ENCODE measurements at places on chromosomes 12 and 14.

GRCh38 chr12:121246893-121247557, 37.1 kb downstream of the P2RX4 start:
- no peak for DNase-seq

GRCh38 chr14:72270147-72270727, 338.0 kb downstream of the RGS6 start:
- DNase-seq: no peak

DNA sequence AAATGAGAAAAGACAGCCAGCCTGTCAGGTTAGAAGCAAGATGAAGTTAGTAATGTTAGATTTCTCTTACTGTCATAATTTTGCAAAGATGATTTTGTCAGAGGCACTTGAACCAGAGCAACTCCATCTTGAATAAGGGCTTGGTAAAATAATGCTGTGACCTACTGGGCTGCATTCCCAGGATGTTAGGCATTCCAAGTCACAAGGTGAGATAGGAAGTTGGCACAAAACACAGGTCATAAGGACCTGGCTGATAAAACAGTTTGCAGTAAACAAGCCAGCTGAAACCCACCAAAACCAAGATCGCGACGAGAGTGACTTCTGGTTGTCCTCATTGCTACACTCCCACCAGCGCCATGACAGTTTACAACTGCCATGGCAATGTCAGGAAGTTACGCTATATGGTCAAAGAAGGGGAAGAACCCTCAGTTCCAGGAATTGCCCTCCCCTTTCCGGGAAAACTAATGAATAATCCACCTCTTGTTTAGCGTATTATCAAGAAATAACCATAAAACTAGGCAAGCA, 1313.5 kb upstream of the TMEM132C start:
- DNase-seq: no peak

DNA sequence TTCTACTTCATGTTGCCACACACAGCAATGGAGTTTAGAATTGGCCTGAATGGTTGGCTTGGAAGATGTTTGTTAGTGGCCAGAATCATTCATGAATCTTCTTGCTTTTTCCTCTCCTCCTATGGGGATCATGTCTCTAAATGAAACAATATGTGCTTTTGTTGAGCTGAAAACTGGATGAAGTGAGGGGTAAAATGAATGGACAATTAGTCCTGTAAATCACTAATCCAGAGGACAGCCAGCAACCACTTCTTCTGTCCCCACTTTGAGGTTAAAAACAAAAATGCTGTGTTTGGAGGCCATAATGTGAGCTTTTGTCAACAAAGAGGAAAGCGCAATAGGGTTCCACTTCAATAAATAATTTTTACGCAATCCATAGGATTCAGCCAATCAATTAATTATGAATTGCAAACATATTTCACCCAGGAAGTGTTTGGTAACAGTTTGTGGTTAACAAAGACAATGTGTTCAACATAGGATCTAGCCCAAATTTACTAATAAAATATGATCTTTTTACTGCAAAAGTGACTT, 30.3 kb upstream of the AMIGO2 start:
- DNase-seq: no peak

DNA sequence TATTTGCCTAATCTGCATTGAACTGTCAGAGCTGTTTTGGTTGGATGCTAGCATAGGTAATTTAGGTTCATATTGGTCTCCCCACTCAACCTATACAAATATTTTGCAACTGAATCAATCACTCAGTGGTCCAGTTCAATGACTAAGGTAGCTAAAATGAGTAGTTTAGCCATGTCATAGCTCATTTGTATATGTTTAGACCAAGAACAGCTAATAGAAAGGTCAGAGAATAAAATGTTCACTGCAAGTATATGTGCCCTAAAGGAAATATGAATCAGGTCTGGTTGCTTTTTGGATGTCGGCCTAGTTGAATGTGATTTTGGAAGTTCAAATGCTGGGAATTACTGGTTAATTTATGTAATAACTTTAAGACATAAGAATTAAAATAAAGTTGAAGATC, 883.9 kb downstream of the LRFN5 start:
- DNase-seq: no peak

- peak; percentile 50 for DNase-seq
Observed at GRCh38 chr12:31749024-31749704, 20.3 kb upstream of the AMN1 start.

GRCh38 chr14:105864651-105865265, 338.4 kb downstream of the TMEM121 start:
- DNase-seq: no peak

DNA sequence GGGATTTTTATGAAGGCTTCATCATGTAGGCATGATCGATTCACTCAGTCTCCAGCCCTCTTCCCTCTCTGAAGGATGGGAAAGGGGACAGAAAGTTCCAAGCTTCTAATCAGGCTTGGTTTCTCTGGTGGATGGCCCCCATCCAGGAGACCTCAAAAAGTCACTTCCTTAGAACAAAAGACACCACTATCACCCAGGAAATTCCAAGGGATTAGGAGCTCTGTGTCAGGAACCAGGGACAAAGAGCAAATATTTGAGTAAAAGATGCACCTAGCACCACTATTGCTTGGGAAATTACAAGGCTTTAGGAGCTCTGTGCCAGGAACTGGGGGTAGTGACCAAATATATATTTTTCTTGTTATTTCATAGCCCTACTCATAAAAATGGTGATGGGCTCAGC, 33.6 kb upstream of the TMX1 start:
- DNase-seq: no peak

GRCh38 chr12:109596418-109597244, 23.0 kb downstream of the MVK start:
- no peak for DNase-seq

Data from stimulated activated CD4-positive, alpha-beta T cell treated with anti-CD3 and anti-CD28 coated beads, Interleukin-1b, Interleukin-23, amount 100 ng/mL, for 4 hours (primary cell).